ENCODE measurements at places on chromosomes 2 and 18. TPM values are rescaled to one million over a fixed set of nuclear protein-coding genes. Genes with fewer than 3 reads are reported as not detected.

DNA sequence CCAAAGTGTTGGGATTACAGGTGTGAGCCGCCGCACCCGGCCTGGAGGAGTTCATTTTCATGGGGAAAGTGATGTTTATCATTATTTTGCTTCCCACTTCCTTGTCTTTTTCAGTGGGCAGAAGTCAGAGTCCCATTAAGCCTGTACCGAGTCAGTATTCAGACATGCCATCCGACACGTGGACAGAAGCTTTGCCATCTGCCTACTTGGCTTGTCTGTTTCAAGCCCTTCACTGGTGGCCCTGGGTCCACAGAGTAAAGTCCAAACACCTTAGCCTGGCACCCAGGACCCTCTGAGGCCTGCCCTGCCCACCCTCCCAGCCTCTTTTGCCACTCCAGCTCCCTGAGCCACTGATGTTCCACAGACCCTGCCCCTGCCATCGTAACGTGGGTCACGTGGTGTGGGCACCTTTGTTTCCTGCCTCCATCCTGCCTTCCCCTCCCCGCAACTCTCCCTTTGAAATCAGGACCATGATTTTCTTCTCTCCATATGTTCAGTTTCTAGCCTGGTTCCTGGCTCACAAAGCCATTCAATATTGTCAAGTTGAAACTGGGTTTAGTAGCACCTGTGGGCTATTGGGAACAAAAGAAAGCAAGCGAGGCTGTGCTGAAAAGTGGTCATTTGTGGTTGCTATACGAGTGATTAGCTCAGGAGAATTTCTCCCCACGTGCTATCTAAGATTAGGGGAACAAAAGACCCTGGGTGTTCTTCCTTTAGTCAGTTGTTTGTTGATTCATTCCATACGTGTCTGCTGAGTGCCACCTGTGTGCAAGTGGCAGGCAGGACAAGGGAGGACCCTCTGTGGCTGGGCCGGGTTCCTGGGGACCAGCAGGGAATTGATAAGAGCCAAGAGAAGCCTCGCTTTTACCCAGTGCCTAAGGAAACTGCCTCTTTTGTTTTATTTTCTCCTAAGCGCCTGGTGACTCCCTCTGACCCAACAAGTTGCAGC, 5.1 kb upstream of the ODC1 start:
- DNase-seq = no peak
- no peaks in the 10 kb centered on the region for H3K36me3 ChIP-seq
- H3K4me3 ChIP-seq = peak overlapping the region; percentile 31
- H3K27ac ChIP-seq = no peak overlapping the region
- H3K4me1 ChIP-seq = peaks cover 21% of the 10 kb centered on the region

- peaks cover under 1% of the 10 kb centered on the region for H3K4me1 ChIP-seq
- peaks cover 17% of the 10 kb centered on the region for H3K27me3 ChIP-seq
- H3K27ac ChIP-seq = no peak overlapping the region
These were observed 13.4 kb upstream of the PDIA6 start for GRCh38 chr2:10826026-10826425.

The ASXL2 gene
- 25.5 TPM for total RNA-seq

The LRRC30 gene
- not detected for total RNA-seq

GRCh38 chr18:42509750-42510415, 554.8 kb downstream of the PIK3C3 start:
- H3K27ac ChIP-seq = no peak overlapping the region
- H3K4me3 ChIP-seq = no peak overlapping the region
- no peak for DNase-seq
- no peaks in the 10 kb centered on the region for H3K27me3 ChIP-seq
- no peaks in the 10 kb centered on the region for H3K36me3 ChIP-seq
- no peaks in the 10 kb centered on the region for H3K4me1 ChIP-seq

DNA sequence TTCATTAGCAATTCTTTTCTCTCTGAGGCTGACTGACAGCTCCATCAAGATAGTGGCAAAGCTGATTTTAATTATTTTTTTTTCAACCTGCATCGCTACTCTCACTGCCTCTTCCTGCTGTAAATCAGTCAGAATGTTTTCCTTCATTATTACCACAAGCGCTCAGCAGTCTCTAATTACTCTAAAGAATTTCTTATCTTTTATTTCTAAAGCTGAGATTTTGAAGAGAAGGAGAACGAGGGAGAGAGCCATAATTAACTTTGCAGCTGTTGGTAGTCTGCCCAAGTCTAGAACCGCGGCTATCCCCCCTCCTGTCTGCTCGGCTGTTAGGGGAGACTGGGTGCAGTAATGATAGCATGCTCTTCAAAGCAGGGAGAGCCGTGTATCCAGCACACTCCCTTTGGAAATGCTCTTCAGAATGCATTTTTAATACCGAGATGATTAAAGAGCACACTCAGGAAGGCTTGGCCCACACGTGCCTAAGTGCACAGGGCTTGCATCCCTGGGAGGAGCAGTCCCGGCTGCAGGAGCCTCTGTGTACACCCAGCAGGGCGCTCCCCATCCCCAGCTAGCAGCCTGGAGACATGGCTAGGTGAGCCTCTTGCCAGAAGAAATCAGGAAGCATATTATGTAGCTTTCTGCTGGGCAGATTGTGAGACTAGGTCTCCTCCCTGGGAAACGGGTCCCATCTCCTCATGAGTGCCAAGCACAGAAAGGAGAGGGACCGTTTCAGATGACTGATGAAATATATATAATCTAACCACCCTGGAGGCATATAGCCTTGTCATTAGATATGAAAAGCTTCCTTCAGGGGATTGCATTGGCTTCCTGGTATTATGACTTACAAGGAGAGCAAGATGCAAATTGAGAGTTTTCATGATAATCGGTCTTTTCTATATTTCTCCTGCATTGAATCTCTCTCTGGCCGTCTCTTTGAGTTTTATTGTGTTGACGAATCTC, 555.2 kb downstream of the CMPK2 start:
- no peak overlapping the region for H3K27ac ChIP-seq
- DNase-seq = no peak
- no peak overlapping the region for H3K4me3 ChIP-seq
- peaks cover 22% of the 10 kb centered on the region for H3K4me1 ChIP-seq

The CLEC4F gene
- not detected for total RNA-seq

The NFATC1 gene
- 2.4 TPM for total RNA-seq

The CDH7 gene
- total RNA-seq = 7.3 TPM

- H3K27ac ChIP-seq = no peak overlapping the region
- H3K4me1 ChIP-seq = peaks cover 24% of the 10 kb centered on the region
These were observed 69.6 kb downstream of the EML4 start for GRCh38 chr2:42238644-42239288.

GRCh38 chr2:236984046-236984445, 101.6 kb upstream of the COPS8 start:
- peaks cover 10% of the 10 kb centered on the region for H3K4me1 ChIP-seq
- no peak for DNase-seq
- H3K27ac ChIP-seq = no peak overlapping the region
- H3K36me3 ChIP-seq = peaks cover 2% of the 10 kb centered on the region

GRCh38 chr2:130920415-130921163, 83.9 kb downstream of the ARHGEF4 start:
- H3K36me3 ChIP-seq = peaks cover 8% of the 10 kb centered on the region
- no peak overlapping the region for H3K4me3 ChIP-seq
- DNase-seq = peak; percentile 93
- H3K4me1 ChIP-seq = no peaks in the 10 kb centered on the region

GRCh38 chr18:32888306-32888705, 115.5 kb upstream of the KLHL14 start:
- peaks cover 32% of the 10 kb centered on the region for H3K4me1 ChIP-seq
- H3K4me3 ChIP-seq = no peak overlapping the region
- peak overlapping the region; percentile 50 for H3K27ac ChIP-seq
- DNase-seq = no peak
- no peaks in the 10 kb centered on the region for H3K36me3 ChIP-seq

GRCh38 chr2:66675591-66675990, 240.7 kb downstream of the MEIS1 start:
- no peaks in the 10 kb centered on the region for H3K27me3 ChIP-seq
- no peaks in the 10 kb centered on the region for H3K36me3 ChIP-seq
- H3K27ac ChIP-seq = no peak overlapping the region
- no peak overlapping the region for H3K4me3 ChIP-seq
- no peak for DNase-seq
- H3K4me1 ChIP-seq = no peaks in the 10 kb centered on the region

DNA sequence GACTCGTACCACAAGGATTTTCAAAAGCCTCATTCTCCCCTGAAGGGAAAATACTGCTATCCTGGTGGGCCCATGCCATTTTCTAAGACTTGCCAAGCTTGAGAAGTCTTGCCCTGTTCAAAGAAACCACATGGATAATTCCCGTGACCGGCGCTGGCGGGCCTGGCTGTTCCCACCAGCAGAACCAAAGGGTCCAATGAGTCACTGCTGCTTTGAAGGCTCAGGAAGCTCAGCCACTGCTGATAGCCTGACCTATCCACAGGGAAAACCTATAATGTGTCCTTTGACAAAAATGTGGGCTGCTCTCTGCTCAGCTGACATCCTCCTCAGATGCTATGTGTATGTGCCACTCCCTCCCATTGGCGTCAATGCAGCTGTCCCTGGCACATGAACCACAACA, 137.9 kb upstream of the RAB12 start:
- no peak overlapping the region for H3K27ac ChIP-seq
- H3K4me1 ChIP-seq = no peaks in the 10 kb centered on the region
- H3K4me3 ChIP-seq = no peak overlapping the region

DNA sequence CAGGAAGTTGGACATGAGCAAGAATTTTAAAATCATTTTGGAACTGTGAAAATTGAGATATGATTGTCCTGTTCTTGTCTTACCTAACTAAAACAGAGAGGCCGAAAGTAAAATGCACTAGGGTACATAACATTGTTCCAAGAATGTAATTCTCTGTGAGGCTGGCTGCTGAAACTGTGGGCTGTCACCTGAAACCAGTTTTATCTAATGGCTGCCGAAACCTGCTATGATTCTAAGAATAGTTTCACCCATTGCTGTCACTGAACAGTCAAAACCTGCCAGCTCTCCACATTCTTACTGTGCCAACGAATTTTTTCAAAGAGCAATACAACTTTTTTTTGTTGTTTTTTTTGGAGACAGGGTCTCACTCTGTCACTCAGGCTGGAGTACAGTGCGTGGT, 119.3 kb upstream of the ZSWIM2 start:
- no peaks in the 10 kb centered on the region for H3K36me3 ChIP-seq
- DNase-seq = no peak
- peaks cover 4% of the 10 kb centered on the region for H3K4me1 ChIP-seq
- H3K27ac ChIP-seq = no peak overlapping the region
- no peaks in the 10 kb centered on the region for H3K27me3 ChIP-seq

DNA sequence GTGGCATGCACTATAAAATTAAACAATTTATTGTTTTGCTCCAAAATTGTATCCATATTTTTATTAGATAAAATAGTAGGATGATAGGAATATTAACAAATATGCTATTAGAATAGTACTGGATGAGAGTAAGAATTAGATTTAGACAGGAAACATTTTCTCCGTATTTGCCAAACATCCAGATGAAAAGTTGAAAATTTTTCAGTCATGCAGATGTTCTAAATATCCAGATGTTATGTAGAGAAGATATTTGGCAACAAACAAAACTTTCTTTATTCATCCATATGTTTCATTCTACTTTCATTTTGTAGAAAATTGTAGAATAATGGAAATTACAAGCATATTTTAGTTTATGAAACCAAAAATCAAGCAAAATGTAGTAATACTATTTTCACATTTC, 45.2 kb upstream of the NEUROD1 start:
- H3K4me3 ChIP-seq = no peak overlapping the region
- DNase-seq = no peak

The ZEB2 gene
- total RNA-seq = 200 TPM

GRCh38 chr2:188076149-188077056, 215.3 kb upstream of the GULP1 start:
- no peaks in the 10 kb centered on the region for H3K4me1 ChIP-seq
- H3K36me3 ChIP-seq = no peaks in the 10 kb centered on the region
- no peaks in the 10 kb centered on the region for H3K27me3 ChIP-seq
- no peak for DNase-seq
- H3K27ac ChIP-seq = no peak overlapping the region
- H3K4me3 ChIP-seq = no peak overlapping the region

- peaks cover 28% of the 10 kb centered on the region for H3K36me3 ChIP-seq
- no peaks in the 10 kb centered on the region for H3K4me1 ChIP-seq
- no peak overlapping the region for H3K4me3 ChIP-seq
- H3K27me3 ChIP-seq = no peaks in the 10 kb centered on the region
These were observed 88.5 kb downstream of the ARMC9 start for GRCh38 chr2:231286964-231287363.

GRCh38 chr2:11017921-11018320, 106.2 kb downstream of the KCNF1 start:
- H3K4me3 ChIP-seq = no peak overlapping the region
- H3K27ac ChIP-seq = no peak overlapping the region
- DNase-seq = no peak
- H3K36me3 ChIP-seq = no peaks in the 10 kb centered on the region
- peaks cover 8% of the 10 kb centered on the region for H3K27me3 ChIP-seq

DNA sequence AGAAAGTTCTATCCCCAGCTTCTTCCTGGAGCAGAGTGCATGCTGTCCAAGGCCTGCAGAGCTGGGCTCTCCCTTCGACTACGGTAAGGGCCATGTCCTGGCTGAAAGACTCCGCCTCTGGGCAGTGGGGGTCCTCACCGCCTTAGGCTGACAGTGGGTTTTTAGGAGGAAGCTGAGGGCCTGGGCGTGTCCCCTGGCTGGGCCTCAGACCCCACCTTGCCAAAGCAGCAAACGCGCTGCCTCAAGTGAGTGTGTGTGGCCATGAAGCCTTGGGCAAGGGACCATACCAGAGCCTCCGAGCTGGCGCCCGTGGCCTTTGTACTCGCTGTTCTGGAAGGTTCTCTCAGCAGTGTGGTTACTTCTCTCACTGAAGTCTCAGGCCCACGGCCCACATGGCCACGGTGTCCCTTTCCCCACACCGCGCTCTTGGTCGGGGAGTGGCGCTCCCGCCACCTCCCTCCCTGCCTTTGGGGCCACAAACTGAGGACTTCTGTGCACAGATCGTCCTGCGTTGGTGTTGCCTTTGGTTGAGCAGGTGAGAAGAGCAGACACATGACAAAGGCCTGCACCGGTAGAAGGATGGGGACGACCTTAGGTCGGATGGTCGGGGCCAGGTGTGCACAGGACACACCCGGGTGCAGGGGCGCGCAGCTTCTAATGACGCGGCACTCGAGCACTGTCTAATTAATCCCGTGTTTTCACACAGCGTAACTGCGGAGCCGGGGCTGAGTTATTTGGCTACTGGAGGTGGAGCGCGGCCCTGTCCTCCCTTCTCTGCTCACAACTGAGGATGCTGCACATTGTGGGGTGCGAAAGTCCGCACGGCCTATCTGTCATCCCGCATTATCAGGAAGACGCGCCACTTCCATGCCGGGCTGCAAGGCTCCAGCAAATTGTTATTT, 121.6 kb downstream of the PTGR3 start:
- no peak overlapping the region for H3K4me3 ChIP-seq
- no peaks in the 10 kb centered on the region for H3K36me3 ChIP-seq
- DNase-seq = no peak
- H3K4me1 ChIP-seq = no peaks in the 10 kb centered on the region
- no peak overlapping the region for H3K27ac ChIP-seq

- no peak overlapping the region for H3K4me3 ChIP-seq
- no peaks in the 10 kb centered on the region for H3K27me3 ChIP-seq
These were observed 34.9 kb downstream of the SUCLG1 start for GRCh38 chr2:84424152-84424551.

The IL37 gene
- not detected for total RNA-seq

The BOLL gene
- not detected for total RNA-seq

DNA sequence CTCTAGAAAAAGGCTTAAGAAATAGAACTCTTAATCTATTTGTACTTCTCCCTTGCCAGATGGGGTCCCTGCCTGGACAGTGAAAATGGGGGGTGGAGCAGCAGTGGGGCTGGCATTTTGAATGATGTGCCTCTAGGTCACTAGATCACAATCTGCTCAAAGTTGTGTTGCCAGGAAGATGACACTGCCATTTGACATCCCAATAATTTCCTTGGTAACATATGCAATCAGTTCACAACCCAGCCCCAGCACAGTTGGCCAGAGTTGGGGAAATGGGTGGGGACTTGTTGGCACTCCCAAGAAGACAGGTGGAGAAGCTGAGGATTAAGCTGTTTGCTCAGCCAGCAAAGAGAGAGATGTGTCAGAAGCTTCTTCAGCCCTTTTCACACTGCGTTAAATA, 558.3 kb upstream of the KLHL29 start:
- no peak for DNase-seq
- H3K4me1 ChIP-seq = no peaks in the 10 kb centered on the region
- H3K27me3 ChIP-seq = no peaks in the 10 kb centered on the region
- no peaks in the 10 kb centered on the region for H3K36me3 ChIP-seq

All from neural crest cell (in vitro differentiated cells).